ENCODE measurements at places on chromosomes 12 and 14. TPM values are rescaled to one million over a fixed set of nuclear protein-coding genes. Genes with fewer than 3 reads are reported as not detected.

- H3K27me3 ChIP-seq = peaks cover 3% of the 10 kb centered on the region
- H3K27ac ChIP-seq = peak overlapping the region; percentile 79
- H3K4me1 ChIP-seq = peaks cover 41% of the 10 kb centered on the region
- H3K4me3 ChIP-seq = peak overlapping the region; percentile 90
- peaks cover 18% of the 10 kb centered on the region for H3K36me3 ChIP-seq
Observed at GRCh38 chr14:101761881-101762529, 496 bp downstream of the PPP2R5C start.

- H3K27me3 ChIP-seq = no peaks in the 10 kb centered on the region
- peaks cover 69% of the 10 kb centered on the region for H3K4me1 ChIP-seq
- H3K27ac ChIP-seq = no peak overlapping the region
- DNase-seq = no peak
Observed at GRCh38 chr12:47308672-47309071, 228.9 kb upstream of the AMIGO2 start.

GRCh38 chr12:89621521-89621920 lies 87.1 kb downstream of the ATP2B1 start:
- H3K4me1 ChIP-seq = no peaks in the 10 kb centered on the region
- no peak overlapping the region for H3K27ac ChIP-seq
- H3K27me3 ChIP-seq = no peaks in the 10 kb centered on the region
- H3K36me3 ChIP-seq = peaks cover 21% of the 10 kb centered on the region

- H3K27me3 ChIP-seq = no peaks in the 10 kb centered on the region
- no peak for DNase-seq
- H3K27ac ChIP-seq = no peak overlapping the region
- H3K4me3 ChIP-seq = no peak overlapping the region
- H3K36me3 ChIP-seq = no peaks in the 10 kb centered on the region
Observed at GRCh38 chr12:105805730-105806399, 332.9 kb downstream of the NUAK1 start.

DNA sequence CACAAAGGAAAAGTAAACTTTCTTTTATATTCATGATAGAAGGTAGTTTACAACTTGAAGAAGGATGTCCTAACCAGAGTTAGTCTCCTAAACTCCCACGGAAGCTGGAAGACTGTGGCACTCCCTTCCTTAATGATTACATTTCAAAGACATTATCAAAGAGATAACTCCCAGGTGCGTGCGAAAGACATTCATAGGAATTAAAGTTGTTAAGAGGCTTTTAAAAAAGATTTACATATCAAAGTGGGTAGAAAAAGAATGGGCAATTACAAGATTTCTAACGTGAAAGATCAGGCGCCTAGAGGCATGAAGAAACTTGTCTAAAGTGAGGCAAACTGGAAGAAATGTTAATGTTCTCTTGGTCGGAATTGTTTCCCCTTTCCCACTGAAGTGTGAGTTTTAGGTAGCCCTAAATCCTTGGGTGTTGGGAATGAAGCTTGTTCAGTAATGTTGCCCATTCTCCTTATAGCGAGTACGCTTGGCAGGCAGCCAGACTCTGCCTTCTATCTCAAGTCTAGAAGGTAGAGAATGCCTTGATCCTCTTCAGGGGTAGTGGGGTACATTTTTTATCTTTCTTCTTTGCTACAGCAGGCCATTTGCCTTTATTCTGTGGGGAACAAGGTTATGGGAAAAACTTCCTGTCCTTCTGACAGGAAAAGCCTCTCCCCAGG lies 642.0 kb downstream of the SLC6A15 start:
- H3K4me1 ChIP-seq = no peaks in the 10 kb centered on the region
- H3K27me3 ChIP-seq = no peaks in the 10 kb centered on the region
- no peaks in the 10 kb centered on the region for H3K36me3 ChIP-seq
- no peak overlapping the region for H3K4me3 ChIP-seq
- DNase-seq = no peak

DNA sequence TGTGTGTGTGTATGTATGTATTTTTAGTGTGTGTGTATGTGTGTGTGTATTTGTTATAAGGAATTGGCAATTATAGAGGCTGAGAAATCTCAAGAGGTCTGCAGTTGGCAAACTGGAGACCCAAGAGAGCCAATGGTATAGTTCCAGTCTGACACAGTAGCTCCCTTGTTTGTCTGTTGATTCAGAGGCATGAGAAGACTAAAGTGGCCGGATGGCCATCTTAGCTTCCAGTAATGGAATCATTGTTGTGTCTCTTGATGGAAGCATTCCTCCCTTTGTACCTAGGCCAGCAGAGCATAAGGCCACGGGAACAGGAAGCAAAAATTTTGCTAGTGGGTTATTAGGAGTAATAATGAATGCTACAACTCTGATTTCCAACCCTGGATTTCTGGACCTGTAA lies 460.6 kb downstream of the TMTC2 start:
- H3K4me3 ChIP-seq = no peak overlapping the region
- no peaks in the 10 kb centered on the region for H3K36me3 ChIP-seq
- H3K27me3 ChIP-seq = no peaks in the 10 kb centered on the region
- H3K27ac ChIP-seq = no peak overlapping the region
- no peak for DNase-seq
- H3K4me1 ChIP-seq = no peaks in the 10 kb centered on the region

The GRIN2B gene
- not detected for total RNA-seq

The LMO3 gene
- total RNA-seq = not detected

DNA sequence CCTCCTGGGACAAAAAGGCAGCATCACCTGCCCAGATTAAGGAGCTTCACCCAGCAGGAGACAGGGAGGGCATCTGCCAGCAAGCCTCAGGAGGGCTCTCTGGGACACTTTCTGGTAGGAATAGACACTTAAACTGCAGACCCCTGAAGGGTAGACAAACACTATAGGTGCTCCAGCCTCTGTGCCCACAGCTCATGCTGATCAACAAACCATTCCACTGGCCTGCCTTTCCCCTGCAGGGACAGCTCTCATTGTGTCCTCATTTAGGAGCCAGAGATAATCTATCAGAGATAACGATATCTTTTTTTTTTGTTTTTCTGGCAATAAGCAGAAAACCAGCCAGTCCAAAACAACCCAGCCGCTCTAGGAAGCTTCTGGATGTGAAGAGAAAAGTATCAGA lies 251.8 kb upstream of the CCDC196 start:
- H3K4me3 ChIP-seq = no peak overlapping the region
- no peaks in the 10 kb centered on the region for H3K36me3 ChIP-seq
- no peak for DNase-seq
- H3K27ac ChIP-seq = no peak overlapping the region

- DNase-seq = no peak
- H3K4me1 ChIP-seq = no peaks in the 10 kb centered on the region
- no peak overlapping the region for H3K4me3 ChIP-seq
- no peaks in the 10 kb centered on the region for H3K36me3 ChIP-seq
- H3K27ac ChIP-seq = no peak overlapping the region
Observed at GRCh38 chr12:98127336-98127679, 388.1 kb upstream of the TMPO start.

DNA sequence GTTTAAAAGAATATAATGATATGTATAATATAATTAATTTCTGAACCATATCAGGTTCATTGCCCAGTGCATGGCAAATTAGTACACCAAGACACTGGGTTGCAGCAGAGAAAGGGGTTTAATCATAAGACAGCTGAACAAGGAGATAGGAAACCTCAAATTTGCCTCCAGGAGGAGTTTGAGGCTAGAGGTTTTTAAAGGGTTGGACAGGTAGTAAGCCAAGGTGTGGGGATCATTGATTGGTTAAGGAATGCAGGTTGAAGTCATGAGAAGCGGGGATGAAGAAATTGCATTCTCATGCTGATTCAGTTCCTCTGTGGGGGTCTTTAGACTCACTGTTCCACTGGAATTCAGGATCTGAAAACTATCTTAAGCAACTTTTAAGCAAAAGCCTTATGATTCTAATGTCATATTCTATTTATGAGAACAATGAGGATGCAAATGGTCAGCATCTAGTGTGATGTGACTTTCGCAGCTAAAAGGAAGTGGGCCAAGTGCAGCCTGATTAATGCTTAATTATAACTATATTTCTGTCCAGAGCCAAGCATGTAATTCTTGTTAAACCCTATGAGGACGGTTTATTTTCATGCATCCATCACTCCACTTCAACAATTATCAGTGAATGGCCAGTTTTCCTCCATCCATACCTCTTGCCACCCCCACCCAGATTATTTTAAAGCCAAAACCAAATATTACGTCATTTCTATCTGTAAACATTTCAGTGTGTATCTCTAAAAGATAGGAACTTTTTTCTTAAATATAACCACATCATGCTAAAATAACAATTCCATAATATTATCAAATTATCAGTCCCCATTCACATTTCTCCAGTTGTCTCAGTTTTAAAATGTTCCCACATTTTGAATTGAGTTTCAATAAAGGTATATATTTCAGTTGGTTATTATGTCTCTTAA lies 14.9 kb downstream of the RNF212B start:
- peaks cover 32% of the 10 kb centered on the region for H3K27me3 ChIP-seq
- no peak overlapping the region for H3K4me3 ChIP-seq
- H3K4me1 ChIP-seq = no peaks in the 10 kb centered on the region
- no peak for DNase-seq
- H3K36me3 ChIP-seq = no peaks in the 10 kb centered on the region
- H3K27ac ChIP-seq = no peak overlapping the region

The SLC38A6 gene
- total RNA-seq = 4.5 TPM

GRCh38 chr12:11741434-11742092 lies 92.1 kb downstream of the ETV6 start:
- peak overlapping the region; percentile 36 for H3K27ac ChIP-seq
- no peaks in the 10 kb centered on the region for H3K27me3 ChIP-seq
- H3K36me3 ChIP-seq = peaks cover 37% of the 10 kb centered on the region
- H3K4me3 ChIP-seq = no peak overlapping the region
- DNase-seq = no peak
- H3K4me1 ChIP-seq = peaks cover 78% of the 10 kb centered on the region

GRCh38 chr12:56267443-56268071 lies 815 bp downstream of the COQ10A start:
- peaks cover 15% of the 10 kb centered on the region for H3K4me1 ChIP-seq
- DNase-seq = no peak
- H3K27ac ChIP-seq = peak overlapping the region; percentile 18
- H3K27me3 ChIP-seq = no peaks in the 10 kb centered on the region

- H3K4me1 ChIP-seq = peaks cover 9% of the 10 kb centered on the region
- H3K36me3 ChIP-seq = peaks cover 20% of the 10 kb centered on the region
- no peak for DNase-seq
- no peaks in the 10 kb centered on the region for H3K27me3 ChIP-seq
Observed at GRCh38 chr14:73180385-73180805, 44.1 kb downstream of the PSEN1 start.

- H3K27me3 ChIP-seq = no peaks in the 10 kb centered on the region
- peak; percentile 12 for DNase-seq
- no peak overlapping the region for H3K4me3 ChIP-seq
- peaks cover 25% of the 10 kb centered on the region for H3K36me3 ChIP-seq
- peaks cover 3% of the 10 kb centered on the region for H3K4me1 ChIP-seq
- no peak overlapping the region for H3K27ac ChIP-seq
Observed at GRCh38 chr14:71103662-71104484, 196.6 kb downstream of the PCNX1 start.

DNA sequence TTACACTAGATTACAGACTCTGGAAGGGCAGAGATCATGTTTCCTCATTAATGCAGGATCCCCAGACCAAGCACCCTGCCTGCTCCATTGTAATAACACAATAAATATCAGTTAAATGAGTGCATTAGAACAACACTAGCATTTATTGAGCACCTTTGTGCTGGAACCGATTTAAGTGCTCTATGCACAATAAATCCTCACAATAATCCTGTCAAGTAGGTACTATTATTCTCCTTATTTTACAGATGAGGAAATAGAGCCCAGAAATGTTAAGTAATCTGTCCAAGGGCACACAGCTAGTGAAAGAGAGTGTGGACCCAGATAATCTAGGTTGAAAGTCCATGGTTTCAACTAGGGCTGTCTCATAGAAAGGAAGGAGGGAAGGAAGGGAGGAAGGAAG lies 69.8 kb downstream of the MAP1LC3B2 start:
- H3K36me3 ChIP-seq = no peaks in the 10 kb centered on the region
- no peak overlapping the region for H3K27ac ChIP-seq
- H3K4me1 ChIP-seq = no peaks in the 10 kb centered on the region
- peaks cover 10% of the 10 kb centered on the region for H3K27me3 ChIP-seq
- no peak overlapping the region for H3K4me3 ChIP-seq

DNA sequence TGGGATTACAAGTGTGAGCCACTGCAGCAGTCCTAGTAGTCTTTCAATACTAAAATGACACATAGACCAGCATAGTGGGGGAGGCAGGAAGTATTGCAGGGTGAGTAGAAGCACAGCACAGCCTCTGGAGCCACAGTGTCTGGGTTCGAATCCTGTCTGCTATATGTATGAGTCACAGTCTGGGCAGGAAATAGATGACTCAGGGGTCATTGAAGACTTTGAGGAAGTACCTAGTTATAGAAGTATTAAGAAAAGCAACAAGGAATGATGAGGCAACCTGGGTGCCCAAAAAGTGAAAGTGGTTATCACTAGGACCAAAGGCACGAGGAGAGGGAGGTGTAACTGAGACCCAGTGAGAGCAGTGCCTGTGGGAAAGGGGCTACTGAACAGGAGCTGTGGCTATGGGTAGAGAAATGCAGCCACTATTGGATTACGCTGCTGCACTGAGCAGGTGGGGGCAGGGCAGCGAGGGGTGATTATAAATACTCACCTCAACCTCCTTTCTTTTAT lies 124.0 kb downstream of the PDE3A start:
- no peak overlapping the region for H3K4me3 ChIP-seq
- H3K27ac ChIP-seq = no peak overlapping the region
- H3K27me3 ChIP-seq = no peaks in the 10 kb centered on the region
- no peaks in the 10 kb centered on the region for H3K36me3 ChIP-seq
- H3K4me1 ChIP-seq = no peaks in the 10 kb centered on the region

The HOXC13 gene
- not detected for total RNA-seq

DNA sequence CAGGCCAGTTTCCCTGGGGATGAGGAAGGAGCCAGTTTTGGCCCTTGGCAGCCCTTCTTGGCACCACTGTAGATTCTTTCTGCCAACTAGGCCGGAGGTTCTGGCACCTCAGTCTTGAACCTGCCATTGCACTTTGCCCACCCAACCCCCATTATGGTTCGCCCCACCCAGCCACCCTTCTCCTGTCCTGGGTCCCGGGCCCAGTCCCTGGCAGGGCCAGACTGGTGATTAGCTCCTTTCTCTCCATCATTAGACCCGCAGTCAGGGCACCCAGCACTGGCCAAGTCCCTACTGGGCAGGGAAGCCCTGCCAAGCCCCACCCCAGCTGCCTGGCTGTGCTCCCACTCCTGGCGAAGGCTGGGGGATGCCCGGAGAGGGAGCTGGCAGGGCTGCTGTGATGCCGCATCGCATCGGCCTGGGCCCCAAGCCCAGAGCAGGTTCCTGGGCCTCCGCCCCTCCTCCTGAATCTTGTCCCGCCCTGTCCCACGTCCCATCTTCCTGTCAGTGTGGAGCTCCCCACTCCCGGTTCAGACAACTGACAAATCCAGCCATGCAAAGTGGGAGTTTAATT lies 9.8 kb downstream of the FAM222A start:
- no peak overlapping the region for H3K4me3 ChIP-seq
- DNase-seq = no peak

DNA sequence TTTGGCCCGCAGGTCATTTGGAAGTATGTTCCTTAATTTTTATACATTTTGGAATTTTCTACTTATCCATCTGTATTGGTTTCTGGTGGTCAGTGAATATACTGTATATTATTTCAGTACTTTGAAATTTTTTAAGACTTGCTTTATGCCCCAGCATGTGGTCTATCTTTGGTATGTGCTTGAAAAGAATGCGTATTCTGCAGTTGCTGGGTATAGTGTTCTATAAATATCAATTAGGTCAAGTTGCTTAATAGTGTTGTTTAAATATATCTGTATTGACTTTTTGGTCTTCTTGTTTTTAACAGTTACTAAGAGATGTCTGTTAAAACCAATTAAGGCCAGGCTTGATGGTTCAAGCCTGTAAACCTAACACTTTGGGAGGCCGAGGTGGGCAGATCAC lies 21.7 kb upstream of the SIX1 start:
- H3K27me3 ChIP-seq = peaks cover 9% of the 10 kb centered on the region
- DNase-seq = no peak
- H3K4me1 ChIP-seq = no peaks in the 10 kb centered on the region
- no peak overlapping the region for H3K27ac ChIP-seq
- no peak overlapping the region for H3K4me3 ChIP-seq

All from activated T-helper 1 cell treated with anti-CD3 and anti-CD28 coated beads, Interleukin-12 subunit alpha, Interleukin-12 subunit beta, Interleukin-2, Interleukin-4 antibody, amounts not matched to agents 30 ng/mL and 10 ng/mL and 1 ng/mL, durations not matched to agents 14 hours and 24 hours and 36 hours (primary cell).